ENCODE measurements at places on chromosomes 16 and 17.

DNA sequence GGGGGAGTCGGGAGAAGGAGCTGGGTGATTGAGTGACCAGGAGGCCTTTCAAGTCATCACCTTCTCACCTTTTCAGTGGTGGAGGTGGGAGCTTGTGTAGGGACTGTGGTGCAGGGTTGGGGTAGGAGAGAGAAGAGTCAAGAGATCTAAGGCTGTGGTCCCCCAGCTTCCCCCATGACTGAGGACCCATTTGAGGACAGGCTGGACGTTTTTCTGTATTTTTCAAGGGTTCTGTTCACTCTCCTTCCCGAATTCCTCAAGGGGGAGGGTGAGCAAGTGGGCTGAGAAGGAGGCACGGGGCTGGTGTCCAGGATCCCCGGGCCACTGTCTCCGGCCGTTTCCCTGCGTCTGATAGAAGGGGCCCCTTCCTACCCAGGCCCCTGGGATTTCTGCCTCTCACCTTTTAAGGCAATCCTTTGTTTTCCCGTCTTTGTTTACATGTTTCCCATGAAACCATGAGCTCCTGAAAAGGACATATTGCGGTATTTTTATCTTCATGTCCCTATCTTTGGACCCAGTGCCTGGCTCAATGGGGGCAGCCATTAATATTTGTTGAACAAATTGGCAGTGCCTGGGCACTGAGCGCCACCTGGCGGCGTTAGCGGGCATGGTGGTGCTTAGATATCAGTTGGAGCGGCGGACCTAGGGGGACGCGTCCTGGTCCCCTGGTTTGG is 9.2 kb upstream of the CD300A start:
- peak; percentile 45 for DNase-seq

DNA sequence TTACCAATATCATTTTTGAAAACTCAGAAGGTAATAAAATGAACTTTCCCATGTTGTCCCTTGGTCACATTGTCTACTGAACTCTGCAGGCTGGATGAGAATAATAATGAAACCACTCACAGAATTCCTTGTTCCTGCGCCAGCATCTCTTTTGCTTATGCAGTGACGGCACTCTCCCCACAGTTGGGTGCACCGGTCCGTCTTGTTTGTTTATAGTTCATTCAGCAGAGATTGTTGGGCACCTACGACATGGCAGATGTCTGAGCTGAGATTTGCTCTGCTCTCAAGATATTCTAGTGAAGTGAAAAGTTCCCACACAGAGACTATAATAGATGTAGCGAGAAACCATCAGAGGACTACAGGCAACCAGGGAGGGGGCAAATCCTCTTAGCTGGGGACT is 375.7 kb upstream of the CDH11 start:
- no peak for DNase-seq

- no peak for DNase-seq
Measured at GRCh38 chr17:77419547-77420094, 278.9 kb downstream of the SEC14L1 start.

DNA sequence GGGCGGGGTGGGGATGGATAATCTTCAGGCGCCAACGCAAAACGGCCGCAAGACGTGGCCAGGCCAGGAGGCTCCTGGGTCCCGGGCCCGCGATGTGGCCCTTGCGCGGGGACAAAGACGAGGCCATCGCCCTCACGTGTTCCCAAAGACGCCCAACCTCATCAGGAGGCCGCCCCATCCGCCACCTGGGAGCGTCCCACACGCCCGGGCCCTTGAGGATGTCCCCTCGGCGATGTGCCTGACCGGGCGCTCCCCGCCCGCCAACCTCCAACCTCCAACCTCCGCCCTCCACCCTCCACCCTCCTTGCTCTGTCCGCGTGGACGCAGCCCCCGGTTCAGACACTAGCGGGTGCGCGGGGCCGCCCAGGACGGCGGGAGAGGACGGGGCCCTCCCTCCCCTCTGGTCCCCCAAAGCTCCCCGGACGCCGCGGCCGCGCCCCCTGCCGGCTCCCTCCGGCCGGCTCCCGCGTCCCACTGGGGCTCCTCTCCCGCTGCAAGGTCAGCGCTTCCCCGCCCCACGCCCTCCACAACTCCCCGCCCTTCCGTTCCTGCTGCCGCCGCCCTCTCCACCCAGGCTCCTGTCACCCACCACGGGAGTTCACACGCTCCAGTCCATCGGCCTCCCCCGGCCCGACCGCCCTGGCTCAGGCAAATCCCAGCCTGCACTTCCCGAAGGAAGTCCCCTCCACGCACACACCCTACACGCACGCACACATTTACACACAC is 250.8 kb upstream of the RPL38 start:
- peak; percentile 26 for DNase-seq

GRCh38 chr17:47843391-47843730 is 2.3 kb upstream of the SCRN2 start:
- no peak for DNase-seq

GRCh38 chr16:12337871-12338655 is 361.5 kb downstream of the SNX29 start:
- peak; percentile 82 for DNase-seq

- DNase-seq: no peak
Measured at GRCh38 chr17:59332749-59333377, 1.4 kb downstream of the YPEL2 start.

- no peak for DNase-seq
Measured at GRCh38 chr17:56351675-56352074, 198.4 kb downstream of the ANKFN1 start.

DNA sequence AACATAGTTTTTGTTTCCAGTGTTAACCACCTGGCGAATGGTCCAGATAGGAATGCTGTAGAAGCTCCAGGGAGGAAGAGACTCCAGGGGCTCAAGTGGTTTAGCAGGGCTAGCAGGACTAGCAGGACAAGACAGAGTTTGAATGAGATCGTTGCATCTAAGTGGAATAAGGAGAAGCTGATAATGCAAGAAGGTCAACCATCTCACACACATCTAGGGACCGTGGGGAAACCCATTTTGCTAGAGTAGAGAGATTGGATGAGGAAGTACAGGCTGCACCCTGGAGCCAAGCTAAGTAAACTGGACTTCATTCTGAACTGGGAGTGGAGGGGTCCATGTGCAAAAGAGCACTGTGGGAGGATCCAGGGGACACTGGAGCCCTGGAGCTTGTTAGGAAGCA is 86.1 kb upstream of the HSBP1 start:
- no peak for DNase-seq

DNA sequence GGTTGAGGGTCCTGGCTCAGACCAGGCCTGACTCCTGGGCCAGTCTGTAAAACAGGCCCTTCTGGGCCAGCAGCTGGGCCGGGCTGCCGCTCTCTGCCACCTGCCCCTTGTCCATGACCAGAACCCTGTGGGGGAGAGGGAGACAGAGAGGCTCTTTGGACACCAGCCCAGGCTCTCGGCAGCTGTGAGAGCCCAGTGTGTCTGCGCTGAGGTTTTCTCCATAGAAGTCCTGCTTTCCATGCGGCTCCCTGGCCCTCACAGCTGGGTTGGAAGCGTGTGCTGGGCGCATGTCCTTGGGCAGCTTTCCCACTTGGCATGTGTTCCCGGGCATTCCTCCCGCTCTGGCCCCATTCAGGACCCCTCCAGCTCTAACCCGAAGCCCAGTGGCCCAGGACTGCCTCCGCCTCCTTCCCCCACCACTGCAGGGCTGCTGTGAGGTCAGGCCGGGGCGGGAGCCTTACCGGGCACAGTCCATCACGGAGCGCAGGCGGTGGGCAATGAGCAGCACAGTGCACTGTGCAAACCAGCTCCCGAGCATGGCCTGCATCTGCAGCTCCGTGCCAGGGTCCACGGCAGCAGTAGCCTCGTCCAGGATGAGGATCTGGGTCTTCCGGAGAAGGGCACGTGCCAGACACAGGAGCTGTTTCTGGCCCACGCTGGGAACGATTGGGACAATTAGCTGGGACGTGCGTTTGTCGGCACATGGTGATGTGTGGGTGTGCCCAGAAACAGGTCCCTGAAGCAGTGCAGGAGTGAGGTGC is 73.0 kb downstream of the ABCC6 start:
- DNase-seq: no peak

- DNase-seq: peak; percentile 59
Measured at GRCh38 chr17:2634361-2634960, 41.0 kb downstream of the PAFAH1B1 start.

GRCh38 chr16:23509782-23510163 is 521 bp downstream of the GGA2 start:
- DNase-seq: no peak

DNA sequence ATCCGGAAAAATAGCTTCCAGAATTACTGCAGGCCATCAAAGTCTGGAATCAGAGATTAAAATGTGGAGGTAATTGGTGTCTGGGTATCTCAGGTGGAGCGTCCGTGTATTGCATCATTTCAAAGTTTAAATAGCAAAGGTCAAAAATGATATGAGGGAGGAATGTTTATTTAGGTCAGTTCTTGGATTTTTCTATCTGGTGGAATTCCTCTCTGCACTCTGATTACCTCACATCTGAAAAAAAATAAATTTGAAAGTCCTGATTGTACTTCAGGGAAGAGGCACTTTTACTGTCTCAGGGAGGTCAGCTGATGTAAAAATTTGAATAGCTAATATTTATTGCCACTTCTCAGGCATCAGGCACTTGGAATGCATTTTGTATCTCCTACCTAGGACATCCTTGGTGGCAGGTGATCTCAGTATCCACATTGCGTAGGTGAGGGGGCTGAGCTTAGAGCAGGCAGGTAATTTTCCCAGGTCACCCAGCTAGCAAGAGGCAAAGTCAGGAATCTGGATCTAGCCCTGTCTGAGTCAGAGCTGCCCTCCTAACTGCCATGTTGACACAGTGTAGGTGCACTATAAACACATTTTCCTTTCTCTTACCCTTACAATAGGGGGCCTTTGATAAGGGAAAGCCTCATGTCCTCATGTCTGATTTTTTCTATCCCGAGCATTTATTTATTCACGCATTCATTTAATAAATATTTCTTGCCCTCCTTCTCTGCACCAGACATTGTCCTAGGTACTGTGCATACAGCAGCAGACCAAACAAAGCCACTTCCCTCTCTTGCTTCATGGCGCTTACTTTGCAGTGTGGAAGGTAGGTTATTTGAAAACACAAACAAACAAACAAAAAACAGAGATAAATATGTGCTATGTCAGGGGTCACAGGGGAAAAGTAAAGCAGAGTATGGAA is 454.3 kb downstream of the HAPSTR1 start:
- no peak for DNase-seq

- DNase-seq: no peak
Measured at GRCh38 chr16:12871784-12872183, 29.6 kb upstream of the SHISA9 start.

DNA sequence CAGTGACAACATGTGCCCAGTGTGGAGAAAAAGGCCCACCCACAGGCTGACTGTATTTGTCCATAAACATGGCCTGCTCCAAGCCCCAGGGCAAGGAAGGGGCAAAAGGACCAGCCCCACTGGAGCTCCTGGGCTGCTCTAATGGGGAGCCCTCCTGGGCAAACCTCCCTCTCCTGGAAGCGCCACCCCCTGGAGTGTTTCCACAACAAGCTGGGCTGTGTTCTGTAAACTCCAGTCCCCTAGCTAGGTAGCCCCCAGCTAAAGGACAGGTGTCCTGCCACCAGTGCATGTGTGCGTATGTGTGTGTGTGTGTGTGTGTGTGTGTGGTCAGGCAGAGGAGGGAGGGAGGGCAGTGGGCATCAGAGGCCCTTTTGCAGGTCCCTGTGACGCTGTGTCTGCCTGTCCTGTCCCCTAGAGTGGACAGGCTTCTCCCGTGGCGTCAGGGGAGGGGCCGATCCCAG is 11.3 kb upstream of the STAC2 start:
- no peak for DNase-seq

DNA sequence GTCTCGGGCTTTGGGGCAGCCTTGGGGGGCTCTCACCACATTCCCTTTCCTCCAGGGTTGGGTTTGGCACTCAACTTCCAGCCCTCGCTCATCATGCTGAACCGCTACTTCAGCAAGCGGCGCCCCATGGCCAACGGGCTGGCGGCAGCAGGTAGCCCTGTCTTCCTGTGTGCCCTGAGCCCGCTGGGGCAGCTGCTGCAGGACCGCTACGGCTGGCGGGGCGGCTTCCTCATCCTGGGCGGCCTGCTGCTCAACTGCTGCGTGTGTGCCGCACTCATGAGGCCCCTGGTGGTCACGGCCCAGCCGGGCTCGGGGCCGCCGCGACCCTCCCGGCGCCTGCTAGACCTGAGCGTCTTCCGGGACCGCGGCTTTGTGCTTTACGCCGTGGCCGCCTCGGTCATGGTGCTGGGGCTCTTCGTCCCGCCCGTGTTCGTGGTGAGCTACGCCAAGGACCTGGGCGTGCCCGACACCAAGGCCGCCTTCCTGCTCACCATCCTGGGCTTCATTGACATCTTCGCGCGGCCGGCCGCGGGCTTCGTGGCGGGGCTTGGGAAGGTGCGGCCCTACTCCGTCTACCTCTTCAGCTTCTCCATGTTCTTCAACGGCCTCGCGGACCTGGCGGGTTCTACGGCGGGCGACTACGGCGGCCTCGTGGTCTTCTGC is 8.4 kb downstream of the SLC16A3 start:
- DNase-seq: no peak

DNA sequence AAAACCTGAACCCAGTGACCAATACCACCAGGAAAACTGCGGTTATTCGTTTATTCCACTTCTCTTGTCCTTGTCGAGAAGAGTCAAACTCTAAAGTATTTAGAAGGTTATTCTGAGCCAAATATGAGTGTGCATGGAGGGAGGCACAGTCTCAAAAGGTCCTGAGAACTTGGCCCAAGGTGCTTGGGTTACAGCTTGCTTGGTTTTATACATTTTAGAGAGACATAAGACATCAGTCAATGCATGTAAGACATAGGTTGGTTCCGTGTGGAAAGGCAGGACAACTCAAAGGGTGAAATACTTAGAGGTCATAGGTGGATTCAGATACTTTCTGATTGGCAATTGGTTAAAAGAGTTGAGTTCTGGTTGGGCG is 681 bp upstream of the TRAP1 start:
- no peak for DNase-seq

GRCh38 chr17:7384489-7385081 is 3.7 kb downstream of the TNK1 start:
- no peak for DNase-seq

- peak; percentile 42 for DNase-seq
Measured at GRCh38 chr16:7077636-7078035, 255.0 kb upstream of the RBFOX1 start.

GRCh38 chr16:55499951-55500529 is 8.8 kb upstream of the LPCAT2 start:
- DNase-seq: peak; percentile 5

DNA sequence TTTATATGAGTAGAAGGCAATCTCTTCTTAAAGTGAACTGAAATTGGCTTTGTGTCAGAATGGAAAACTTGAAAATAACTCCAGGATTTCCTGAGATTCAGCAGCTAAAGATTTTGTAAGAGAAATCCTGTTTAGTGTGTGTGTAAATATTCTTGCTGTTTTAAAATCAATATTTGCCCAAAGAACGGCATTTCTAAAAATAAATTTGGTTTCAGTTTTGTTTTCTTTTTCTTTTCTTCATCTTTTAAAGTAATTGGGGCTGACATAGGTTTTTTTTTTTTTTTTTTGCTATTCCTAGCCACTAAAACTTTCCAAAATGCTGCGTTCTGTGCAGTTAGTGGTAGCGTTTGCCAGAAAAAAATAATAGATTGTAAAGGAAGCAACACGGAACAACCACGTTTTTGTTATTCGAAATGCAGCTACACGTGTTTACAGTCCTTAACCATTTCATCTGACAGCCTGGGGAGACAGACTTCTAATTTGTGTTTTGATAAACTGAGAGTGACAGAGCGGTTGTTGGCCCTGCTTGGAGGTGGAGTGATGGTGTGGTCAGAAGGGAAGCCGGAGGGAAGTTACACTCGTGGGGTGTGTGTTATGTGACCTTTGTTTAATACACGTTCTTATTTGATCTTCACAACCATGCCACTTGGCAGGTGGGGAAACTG is 21.6 kb upstream of the SMPD3 start:
- DNase-seq: no peak

All from DMS79 treated with DMSO at 0.1 percent for 48 hours (cell line).